NCI-H1048 (cell line): ENCODE measurements at places on chromosomes 1 and 21.

DNA sequence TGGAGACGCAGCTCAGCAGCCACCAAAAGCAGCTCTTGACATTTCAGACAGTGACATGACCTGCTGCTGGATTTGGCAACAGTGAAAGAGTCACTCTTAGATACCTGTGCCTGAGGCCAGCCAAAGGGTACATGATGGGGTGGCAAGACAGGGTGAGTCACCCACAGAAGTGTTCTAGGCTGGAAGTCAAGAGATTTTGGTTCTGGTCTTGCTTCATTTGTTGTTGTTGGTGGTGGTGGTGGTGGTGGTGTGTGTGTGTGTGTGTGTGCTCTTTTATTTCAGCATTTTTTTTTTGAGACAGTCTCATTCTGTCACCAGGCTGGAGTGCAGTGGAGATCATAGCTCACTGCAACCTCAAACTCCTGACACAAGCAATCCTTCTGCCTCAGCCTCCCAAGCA lies 25.8 kb downstream of the SHISAL2A start:
- no peak for DNase-seq

DNA sequence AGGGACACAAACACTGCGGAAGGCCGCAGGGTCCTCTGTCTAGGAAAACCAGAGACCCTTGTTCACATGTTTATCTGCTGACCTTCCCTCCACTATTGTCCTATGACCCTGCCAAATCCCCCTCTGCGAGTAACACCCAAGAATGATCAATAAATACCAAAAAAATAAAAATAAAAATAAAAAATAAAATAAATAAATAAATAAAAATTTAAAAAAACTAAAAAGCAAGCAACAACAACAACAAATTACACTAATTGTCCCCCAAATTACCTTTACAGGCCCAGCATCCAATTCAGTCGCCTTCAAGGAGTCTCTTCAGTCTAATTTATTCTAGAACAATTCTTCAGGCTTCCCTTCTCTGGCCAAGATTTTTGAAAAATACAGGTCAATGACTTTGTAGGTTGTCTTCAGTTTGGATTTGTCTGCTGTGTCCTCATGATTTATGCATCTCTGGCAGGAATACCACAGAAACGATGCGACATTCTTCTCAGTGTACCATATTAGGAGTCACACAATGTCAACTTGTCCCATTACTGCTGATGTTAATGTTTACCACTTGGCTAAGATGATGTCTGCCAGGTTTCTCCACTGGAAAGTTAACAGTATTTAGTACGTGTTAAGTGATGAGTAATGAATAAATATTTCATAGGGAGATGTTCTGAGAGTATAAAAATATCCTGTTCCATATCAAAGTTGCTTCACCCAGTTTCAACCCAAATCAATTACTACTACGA lies 20.3 kb upstream of the BMP8B start:
- DNase-seq, result no peak

- no peak for DNase-seq
Observed at GRCh38 chr1:54485416-54485815, 62.6 kb upstream of the ACOT11 start.

DNA sequence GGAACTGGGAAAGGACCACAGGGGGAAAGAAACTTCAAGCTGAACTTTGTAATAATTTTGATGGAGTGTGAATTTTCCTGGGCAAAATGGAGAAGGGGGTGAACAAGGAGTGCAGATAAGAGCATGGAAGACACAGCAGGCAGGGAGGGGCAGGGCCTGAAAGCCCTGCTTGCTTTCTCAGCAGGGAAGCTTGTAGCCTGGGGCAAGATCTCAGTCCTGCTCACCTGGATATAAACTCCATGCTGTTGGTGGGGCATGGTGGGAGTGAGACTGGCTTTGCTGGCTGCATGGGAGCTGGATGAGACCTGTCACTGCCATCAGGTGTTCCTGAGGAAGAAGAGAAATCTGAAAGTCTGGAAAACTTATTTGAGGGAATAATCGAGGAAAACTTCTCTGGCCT lies 58.7 kb upstream of the RC3H1 start:
- DNase-seq, result no peak

- no peak for DNase-seq
Observed at GRCh38 chr1:186775036-186775435, 53.7 kb upstream of the PLA2G4A start.
